ENCODE measurements at places on chromosomes 4 and X.
A peak's percentile ranks its signal among the peaks of the same experiment; 100 is the strongest.

DNA sequence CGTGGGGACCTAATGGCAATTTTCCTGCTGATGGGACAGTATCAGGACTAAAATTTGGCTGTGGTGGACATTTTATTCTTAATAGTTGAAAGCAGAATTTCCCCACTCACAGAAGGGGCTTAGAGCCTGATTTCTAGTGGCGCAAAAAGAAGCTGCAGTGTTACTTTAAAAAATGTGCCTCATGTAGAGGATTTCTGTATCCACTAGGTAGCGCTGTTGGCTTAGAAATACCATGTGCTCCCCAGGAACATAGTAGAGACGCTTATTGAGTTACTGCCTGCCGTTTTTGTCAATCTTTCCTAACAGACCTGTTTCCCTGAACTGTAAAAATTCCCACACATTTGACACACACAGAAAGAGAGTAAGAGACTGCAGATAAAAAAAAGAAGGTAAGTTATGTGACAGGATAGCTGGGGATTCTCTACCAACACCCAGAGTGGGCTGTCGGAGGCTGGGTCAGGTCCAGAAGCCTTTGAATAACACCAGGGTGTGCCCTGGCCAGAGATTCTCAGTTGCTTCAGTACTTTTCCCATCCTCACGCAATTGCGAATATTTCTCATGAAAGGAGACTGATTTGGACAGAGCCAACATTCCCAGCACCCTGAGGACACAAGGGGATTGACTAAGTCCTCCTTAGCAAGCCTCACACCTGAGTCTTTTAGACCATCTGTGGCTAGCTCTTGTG lies 88.4 kb downstream of the ZXDA start:
- peak; percentile 60 for DNase-seq

DNA sequence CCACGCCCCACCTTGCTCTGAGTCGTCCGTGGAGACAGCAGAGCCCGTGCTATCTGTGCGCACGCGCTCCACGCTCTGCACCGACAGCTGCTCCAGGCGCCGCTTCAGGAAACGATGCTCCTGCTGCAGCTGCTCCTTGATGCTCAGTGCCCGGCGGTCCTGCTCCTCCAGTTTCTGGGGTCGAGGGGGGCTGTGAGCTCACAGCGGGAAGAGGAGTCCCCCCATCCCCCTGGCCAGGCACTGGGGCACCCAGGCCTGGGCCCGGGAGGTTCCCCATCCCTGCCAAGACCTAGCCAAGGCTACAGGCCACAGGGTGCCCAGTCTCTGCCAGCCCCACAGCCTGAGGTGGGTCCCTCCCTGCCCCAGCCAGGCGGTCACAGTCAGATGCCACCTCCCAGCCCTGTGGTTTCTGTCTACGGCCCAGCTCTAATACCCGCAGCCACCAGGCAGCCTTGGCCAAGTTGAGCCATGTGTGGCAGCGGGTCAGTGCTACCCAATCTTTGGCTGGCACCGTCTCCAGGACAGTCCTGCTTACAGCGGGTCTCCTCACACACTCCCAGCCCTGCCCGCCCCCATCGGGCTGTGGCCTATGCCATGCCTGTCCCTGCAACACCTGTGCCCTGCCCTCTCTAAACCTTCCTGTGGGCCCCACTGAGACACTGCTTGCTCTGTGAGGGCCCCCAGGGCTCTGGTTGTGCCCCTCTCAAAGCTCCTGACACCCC lies 9.3 kb upstream of the HAUS3 start:
- DNase-seq: no peak

DNA sequence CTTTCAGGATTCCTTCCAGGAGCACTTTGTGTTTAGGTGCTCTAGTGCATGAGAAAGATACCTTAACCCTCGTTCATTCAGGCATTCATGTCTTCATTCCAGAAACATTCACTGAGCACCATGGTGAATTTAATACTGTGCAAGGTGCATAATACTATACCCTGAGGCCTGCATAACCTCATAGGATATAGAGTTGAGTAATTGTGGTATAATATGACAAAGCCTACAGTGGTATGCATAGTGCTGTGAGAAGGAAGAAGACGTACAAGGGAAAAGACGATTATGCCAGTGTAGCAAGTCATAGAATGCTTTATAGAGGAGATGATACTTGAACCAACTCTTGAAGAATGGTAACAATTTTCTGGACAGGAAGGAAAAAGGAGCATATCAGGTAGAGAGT lies 34.3 kb downstream of the MTM1 start:
- no peak for DNase-seq

DNA sequence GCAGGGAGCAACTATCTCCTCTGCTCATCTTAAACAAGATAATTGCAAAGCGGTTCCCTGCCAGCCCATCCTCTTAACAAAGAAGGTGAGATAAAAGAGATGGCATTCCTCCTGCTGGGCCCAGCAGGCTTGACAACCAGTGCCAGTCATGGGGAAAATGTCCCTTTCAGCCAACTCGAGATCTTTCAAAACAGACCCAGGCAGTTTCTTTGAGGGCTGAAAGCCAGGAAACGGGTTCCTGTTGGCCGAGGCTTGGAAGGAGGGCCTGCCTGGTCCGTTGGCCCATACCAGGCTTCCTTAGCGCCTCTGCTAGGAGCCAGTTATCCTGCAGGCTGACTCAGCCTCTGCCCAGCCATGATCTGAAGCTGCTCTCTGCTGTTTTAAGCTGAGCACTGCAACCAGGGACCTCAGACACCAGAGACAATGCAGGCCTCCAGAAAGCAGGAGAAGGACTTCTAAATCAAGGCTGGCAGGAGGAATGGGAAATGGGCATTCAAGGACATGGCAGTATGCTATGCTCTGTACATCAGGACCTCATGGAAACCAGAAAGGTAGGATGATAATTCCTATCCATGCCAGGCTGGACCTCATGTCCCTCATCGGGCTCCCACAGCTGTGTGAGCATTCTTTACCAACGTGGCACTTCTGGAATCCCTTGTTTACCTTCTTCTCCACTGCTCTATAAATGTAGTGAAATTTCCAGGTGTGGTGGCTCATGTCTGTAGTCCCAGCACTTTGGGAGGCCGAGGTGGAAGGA lies 42.4 kb upstream of the SLC2A9 start:
- no peak for DNase-seq

All from CD4-positive, alpha-beta T cell treated with Interleukin-21 for 1 hour (primary cell).